ENCODE measurements at places on chromosomes 5 and 9.

GRCh38 chr9:109771087-109771486 is 8.9 kb upstream of the PALM2AKAP2 start:
- ATAC-seq, result peak; percentile 83

GRCh38 chr5:34522599-34523386 is 133.3 kb upstream of the RAI14 start:
- peak; percentile 97 for ATAC-seq

DNA sequence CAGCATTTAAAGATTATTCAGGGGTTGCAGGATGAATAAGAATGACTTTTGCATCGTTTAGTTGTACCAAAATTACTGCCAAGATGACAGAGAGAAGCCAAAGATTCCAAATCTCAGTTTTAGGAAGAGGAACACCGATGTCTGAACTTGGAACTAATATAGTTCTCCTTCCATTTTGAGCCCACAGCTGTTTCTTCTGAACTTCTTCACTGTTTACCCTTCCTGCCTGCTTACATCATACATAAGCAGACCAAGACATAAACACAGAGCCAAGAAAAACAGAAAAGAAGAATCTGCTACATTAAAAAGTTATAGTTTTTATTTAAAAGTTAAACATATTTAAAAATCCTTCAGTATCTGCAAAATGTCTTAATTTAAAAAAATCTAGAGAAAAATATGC is 146.9 kb upstream of the RAPGEF1 start:
- no peak for ATAC-seq

DNA sequence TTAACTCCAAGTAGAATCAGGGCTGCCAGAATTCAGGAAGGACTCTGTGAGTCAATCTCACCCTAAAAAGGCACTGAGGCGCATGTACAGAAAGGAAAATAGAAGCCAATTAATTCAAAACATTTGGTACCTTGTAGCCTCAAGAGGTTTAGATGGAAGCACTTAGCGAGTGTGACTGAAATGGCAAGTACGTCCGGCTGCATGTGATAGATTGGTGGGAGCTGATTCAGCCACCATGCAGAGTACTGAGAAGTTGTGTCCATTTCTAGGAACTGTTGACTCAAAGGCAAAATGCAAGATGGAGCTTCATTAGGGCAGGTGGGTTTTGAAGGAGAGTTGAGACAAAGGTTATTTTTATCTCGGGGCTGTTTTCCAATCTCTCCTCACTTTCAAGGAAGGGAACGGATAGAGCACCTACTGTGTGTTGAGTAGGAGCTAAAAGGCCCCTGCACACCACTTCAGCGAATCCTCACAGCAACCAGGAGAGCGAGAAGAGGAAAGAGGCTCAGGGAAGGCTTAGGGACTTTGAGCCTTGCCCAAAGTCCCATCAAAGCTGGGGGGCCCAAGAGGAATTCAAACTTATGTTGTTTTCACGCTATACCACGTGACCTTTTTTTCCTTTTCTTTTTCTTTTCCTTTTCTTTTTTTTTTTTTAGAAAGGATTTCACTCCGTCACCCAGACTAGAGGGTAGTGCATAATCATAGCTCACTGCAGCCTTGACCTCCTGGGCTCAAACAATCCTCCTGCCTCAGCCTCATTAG is 34.6 kb upstream of the CPEB4 start:
- ATAC-seq, result no peak

- ATAC-seq, result no peak
Measured at GRCh38 chr5:151465476-151465875, 18.1 kb downstream of the SLC36A1 start.

- no peak for ATAC-seq
Measured at GRCh38 chr5:67516948-67517565, 320.5 kb upstream of the CD180 start.

DNA sequence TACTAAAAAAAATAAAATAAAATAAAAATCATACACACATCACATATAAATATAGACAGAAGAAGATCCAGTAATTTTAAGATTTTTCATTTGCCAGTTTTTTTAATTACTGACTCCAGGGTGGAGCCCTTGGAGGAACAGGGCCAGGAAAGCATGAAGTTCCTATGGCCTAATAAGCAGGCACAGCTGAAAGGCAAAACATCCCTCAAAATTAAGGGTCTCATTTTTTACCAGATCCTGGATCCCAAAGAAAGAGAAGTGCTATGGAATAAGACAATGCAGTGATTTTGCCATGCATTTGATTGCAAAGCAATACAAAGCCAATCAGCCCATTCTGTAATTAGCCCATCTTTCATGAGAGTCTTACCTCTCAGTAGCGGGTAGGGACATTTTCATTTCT is 11.3 kb upstream of the DTWD2 start:
- no peak for ATAC-seq

GRCh38 chr5:137995749-137996128 is 37.1 kb downstream of the FAM13B start:
- ATAC-seq, result peak; percentile 43

DNA sequence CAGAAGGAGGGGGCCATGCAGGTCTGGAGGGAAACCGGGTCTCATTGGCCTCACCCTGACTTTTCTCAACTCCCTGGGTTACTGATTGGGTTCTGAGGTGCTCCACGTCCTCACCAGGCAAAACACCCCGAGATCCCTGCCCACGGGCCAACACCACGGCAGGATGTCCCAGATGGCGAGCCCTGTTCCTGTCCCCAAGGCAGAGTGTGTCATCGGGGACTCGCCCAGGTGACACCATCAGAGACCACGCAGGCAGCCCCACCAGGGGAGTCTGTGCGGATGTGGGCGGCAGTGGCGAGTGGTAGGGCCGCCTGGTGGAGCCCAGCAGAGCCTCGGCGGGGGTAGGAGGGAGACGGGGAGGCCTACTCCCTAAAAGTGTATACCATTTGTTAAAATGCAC is 59.0 kb upstream of the UBAC1 start:
- no peak for ATAC-seq

- no peak for ATAC-seq
Measured at GRCh38 chr5:1446602-1447343, 1.5 kb upstream of the SLC6A3 start.

GRCh38 chr9:110156416-110156815 is 51.5 kb downstream of the C9orf152 start:
- no peak for ATAC-seq

- peak; percentile 90 for ATAC-seq
Measured at GRCh38 chr5:177378884-177379883, 5.0 kb upstream of the SLC34A1 start.

Measured in SK-N-SH treated with all-trans-retinoic acid at 6 μM for 48 hours (cell line).